ENCODE measurements at places on chromosomes 7 and 10.

GRCh38 chr7:87059525-87060287 lies at the start of gene ELAPOR2:
Gene ELAPOR2 (minus strand): TSS chr7:87059654. CDS start chr7:87059513, 141 bp downstream.
- DNase-seq, result peak; percentile 79

DNA sequence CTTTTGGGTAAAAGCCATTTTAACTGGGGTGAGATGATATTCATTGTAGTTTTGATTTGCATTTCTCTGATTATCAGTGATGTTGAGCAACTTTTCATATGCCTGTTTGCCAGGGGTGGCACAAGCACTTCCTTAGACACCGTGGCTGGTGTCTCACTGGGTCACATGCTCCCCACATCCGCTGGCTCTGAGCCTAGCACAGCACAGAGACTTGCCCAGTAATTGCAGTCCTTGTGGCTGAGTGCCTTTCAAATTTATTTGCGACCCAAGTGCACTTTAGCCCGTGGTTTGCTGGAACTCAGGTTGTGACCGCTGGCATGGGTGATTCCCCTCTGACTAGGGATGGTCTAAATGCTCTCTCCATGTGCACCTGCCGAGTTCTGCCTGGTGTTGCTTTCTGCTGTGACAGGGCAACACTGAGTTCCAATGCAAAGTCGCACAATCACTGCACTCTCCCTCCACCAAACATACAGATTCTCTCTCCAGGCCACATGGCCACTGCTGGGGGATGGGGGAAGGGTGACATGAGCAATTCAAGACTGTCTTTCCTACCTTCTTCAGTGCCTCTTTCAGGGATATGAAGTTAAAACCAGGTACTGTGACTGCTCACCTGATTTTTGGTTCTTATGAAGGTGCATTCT lies 66.5 kb downstream of the ZNF277 start:
- no peak for DNase-seq

DNA sequence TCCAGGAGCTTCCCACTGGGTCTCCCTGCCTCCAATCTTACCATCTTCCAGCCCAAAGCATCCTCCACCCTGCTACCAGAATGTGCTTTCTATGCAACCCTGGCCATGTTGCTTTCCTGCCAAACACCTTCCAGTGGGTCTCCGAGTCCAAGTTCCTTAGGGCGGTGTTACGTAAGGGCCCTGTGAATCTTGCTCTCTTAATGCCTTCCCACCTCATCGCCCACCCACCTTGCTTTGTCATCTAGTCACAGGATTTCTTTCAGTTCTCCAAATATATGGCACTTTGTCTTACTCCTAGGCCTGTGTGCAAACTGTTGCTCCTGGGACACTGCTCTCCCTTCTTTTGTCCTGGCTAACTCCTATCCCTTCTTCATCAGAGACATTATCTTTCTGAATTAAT lies 344.5 kb downstream of the RPS24 start:
- DNase-seq, result no peak

GRCh38 chr10:55212051-55212450 lies 411.0 kb upstream of the PCDH15 start:
- no peak for DNase-seq

DNA sequence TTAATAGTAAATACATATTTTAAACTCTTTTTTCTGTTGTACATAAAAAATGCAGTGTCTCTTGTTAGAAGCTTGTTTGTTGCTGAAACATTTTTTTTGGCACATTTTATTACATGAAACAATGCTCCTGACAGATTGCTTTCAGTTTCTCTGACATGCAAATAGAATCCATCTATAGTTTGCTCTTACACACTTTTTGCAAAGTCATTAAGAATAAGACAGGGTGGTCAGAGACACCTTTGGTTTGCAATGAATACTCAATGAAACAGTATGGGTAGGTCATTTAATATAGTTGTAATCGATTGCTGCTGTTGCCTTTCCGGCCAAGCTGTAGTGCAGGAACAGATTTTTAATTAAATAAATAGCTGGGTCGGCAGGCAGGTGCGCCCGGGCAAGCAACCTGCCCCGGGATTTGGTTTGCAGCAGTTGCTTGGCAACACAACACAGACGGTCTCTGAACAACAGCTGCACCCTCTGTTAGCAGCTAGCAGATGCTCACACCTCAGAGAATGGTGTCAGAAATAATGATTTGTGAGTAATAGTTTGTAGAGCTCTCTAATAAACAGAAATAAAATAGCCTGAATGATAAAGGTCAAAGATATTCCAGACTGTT lies 115.7 kb upstream of the CACNA2D1 start:
- DNase-seq, result no peak
